ENCODE measurements at places on chromosomes 3 and 15.
A peak's percentile ranks its signal among the peaks of the same experiment; 100 is the strongest.

DNA sequence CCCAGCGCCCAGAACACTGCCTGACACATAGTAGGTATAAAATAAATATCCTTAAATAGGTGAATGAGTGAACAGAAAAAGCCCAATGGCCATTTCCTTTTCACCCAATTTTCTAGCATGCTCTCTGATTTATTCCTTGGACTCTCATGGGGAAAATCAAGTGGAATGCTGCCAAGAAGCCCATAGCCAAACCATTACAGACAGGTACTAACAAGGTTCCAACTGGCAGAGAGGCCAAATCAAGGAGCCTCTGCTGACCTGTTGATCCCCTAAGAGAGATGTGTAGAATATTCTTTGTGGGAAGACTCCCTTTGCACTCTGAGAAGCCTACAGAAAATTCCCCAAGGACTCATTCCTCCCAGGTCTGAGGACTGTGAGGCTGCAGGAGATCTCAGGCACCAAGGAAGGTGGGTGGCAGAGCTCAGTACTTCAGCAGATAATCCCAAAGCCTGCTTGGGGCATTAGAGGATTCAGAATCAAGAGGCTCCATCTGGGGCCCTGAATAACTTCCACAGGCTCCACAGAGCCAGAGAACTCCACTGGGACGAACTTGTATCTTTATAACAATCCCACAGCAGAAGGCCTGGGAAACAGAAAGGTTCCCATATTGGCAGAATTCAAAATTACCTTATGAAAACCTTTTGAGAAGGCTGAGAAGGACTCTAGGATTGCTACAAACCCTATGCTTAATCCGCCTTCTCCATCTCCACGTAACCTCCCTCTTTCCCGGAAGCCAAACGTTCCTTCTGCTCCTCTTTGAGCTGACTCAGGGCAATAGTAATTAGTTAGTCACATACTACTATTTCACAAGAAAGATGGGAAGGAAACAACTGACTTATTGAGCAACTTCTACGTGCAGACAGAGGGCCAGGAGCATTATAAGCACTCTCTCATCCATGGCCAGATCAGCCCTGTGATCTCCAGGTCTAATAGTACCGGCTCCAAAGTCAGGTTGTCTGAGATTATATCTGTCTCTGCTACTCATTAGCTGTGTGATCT lies 34.5 kb downstream of the PRICKLE2 start:
- no peak for DNase-seq

DNA sequence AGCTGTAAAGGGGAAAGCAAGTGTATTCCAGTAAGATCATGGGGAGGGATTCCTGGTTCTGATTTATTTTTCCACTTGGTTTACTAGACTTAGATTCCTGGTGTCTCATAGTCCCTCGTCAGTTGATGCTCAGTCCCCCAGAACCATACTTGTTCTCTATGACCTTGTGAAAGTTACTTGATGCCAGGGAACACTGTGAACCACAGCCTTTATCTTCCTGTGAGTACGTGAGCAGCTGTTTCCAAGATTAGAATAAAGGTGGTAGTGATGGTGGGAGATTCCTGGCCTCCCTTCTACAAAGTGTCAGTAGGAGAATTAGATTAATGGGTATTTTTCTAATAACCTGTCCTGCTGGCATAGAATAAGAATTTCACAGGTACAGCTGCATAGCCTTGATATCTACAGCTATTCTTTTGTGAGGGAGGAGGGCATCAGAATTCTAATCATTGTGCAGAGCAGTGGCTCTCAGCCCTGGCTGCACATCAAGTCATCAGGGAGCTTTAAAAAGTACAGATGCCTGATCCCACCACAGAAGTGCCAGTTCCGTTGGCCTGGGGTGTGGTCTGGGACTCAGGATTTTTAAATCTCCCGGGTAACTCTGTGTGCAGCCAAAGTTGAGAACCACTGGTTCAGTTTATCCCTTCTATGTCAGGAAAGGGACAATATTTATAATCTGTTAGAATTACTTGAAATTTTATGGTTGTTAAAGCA lies 20.0 kb downstream of the GPD1L start:
- no peak for DNase-seq

- no peak for DNase-seq
Measured at GRCh38 chr3:43344520-43344919, 58.2 kb downstream of the SNRK start.

DNA sequence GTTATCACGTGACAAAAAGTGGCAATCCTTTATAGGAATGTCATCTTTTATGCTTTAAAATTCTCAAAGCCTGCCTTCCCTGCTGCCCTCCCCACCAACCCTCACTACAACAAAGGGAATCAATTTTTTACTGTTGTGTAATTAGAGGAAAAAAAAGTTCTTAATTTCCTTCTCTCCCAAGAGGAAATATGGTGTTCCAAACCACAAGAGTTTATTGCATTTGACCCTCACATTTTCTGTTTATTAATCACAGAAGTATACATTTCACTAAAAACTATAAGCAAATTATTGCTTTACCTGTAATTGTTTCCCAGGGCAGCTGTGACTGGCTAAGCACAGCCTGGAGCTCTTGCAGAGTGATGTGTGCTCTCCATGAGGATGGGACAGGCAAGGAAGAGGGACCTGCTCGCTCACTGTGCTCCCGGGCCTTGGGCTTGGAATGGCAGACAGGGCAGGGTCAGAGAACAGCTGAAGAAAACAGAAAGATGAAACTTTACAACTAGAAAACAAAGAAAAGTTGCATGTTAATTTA lies 31.3 kb upstream of the ATP10A start:
- no peak for DNase-seq

- no peak for DNase-seq
Measured at GRCh38 chr3:71369701-71370391, 213.7 kb downstream of the FOXP1 start.

DNA sequence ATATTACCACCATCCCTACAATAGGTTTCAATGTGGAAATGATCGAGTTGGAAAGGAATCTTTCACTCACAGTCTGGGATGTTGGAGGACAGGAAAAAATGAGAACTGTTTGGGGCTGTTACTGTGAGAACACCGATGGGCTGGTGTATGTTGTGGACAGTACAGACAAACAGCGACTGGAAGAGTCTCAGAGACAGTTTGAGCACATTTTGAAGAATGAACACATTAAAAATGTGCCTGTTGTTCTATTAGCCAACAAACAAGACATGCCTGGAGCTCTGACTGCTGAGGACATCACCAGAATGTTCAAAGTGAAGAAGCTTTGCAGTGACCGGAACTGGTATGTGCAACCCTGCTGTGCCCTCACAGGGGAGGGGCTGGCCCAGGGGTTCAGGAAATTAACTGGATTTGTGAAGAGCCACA lies 510 bp downstream of the ARL14 start:
- DNase-seq = no peak

DNA sequence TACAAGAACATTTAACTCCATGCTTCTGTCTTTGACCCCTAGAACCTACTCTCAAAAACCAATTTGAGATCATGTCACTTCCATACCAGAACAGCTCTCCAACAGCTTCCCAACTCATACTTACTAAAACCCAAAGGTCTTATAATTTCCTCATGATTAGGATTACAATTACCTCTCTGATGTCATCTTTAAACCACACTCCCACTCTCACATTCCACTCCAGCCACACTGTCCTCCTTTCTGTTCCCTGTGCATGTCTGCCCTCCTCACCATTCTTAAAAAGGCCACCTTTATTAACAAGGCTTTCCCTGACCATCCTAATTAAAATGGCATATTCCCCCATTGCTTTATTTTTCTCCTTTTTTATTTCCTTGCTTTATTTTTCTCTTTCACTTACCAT lies 18.9 kb downstream of the PHC3 start:
- peak; percentile 27 for DNase-seq

DNA sequence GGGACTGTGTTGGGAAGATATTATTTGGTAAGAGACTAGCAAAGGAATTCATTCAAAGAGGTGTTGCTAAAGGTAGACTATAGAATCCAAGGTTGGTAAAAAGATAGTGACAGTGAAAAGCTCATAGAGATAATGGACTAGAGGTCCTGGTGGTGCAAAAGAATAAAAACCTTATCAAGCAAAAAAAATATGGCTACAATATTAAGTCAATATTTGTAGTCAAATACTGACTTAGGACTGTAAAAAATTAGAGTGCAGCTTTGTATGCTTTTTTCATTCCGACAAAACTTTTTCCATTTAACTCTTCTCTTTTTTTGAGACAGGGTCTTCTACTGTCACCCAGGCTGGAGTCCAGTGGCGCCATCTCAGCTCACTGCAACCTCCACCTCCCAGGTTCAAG lies 444.0 kb upstream of the AGTR1 start:
- no peak for DNase-seq

GRCh38 chr3:99317201-99317600 lies 321.2 kb upstream of the COL8A1 start:
- DNase-seq = no peak

GRCh38 chr15:34064438-34064837 lies 25.4 kb upstream of the AVEN start:
- DNase-seq = no peak
